Stimulated activated CD8-positive, alpha-beta memory T cell treated with anti-CD3 and anti-CD28 coated beads, Interleukin-15, amount 100 ng/mL, for 4 hours (primary cell): ENCODE measurements at places on chromosomes 3 and 15.

- DNase-seq = no peak
Observed at GRCh38 chr3:183904833-183905780, 20.4 kb upstream of the PARL start.

DNA sequence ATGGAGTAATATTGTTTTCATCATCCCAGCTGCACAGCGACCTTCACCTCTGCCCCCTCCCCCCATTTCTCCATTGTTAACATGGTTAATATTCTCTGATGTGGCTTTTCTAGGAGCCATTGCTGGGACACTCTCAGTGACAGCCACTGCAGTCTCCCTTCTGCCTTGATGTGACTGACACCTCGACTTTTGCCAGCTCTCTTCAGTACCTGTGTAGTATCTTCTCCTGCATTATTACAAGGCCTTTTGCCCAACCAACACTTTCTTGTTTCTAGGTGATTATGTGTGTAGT is 179.8 kb downstream of the CLSTN2 start:
- DNase-seq = no peak

DNA sequence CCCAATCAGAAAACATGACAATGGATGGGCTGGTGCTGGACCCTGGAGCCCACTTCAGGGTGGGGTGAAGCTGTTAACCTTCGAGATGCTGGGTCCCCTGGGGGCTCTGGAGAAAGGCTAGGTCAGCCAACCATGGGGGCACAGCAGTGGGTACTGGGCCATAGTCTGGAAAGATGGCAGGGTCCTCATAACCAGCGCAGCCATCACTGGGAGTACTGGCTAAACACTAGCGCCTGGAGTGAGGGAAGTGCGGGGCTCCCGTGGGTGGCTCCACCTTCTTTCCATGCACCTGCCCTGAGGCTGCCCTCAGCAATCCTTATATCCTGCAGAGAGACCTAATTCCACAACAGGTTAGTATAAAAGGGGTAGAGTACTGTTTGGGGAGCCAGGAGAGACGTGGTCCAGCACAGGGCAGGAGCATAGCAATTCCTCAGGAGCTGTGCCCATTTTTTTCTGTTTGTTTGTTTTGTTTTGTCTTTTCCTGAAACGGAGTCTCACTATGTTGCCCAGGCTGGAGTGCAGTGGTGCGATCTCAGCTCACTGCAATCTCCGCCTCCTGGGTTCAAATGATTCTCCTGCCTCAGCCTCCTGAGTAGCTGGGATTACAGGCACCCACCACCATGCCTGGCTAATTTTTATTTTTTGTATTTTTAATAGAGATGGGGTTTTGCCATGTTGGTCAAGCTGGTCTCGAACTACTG is 122.6 kb upstream of the MEF2A start:
- no peak for DNase-seq

GRCh38 chr3:76502076-76502475 is 537.8 kb upstream of the ROBO2 start:
- DNase-seq = no peak

DNA sequence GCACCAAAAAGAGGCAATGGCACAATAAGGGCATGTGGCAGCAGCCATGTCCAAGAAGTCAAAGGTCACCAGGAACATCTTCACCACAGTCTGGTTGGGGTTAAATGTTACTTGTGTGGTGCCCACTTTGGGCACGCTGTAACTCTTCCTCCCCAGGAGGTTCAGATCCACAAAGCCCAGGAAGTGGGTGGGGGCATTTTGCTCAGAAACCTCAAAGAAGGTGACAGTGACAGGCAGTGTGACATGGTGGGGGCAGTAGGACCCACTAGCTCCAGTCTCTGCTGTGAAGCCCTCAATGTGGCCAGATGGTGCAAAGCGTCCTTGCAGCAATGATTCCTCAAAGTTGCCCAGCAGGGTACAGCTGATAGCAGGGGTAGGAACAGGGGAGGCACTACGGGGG is 5.8 kb downstream of the ZNF80 start:
- peak; percentile 44 for DNase-seq

- DNase-seq = no peak
Observed at GRCh38 chr15:85477061-85477460, 96.7 kb downstream of the AKAP13 start.
